Natural killer cell treated with Interleukin-12 subunit alpha and Interleukin-12 subunit beta and Interleukin-15 and Interleukin-18, amount 100 ng/mL, for 72 hours (primary cell): ENCODE measurements at places on chromosomes 7 and 10. TPM values are rescaled to one million over a fixed set of nuclear protein-coding genes. Genes with fewer than 3 reads are reported as not detected.

- DNase-seq, result no peak
Observed at GRCh38 chr10:44809647-44810046, 101.5 kb upstream of the TMEM72 start.

The TIMM23B gene
- total RNA-seq, result 51.8 TPM

DNA sequence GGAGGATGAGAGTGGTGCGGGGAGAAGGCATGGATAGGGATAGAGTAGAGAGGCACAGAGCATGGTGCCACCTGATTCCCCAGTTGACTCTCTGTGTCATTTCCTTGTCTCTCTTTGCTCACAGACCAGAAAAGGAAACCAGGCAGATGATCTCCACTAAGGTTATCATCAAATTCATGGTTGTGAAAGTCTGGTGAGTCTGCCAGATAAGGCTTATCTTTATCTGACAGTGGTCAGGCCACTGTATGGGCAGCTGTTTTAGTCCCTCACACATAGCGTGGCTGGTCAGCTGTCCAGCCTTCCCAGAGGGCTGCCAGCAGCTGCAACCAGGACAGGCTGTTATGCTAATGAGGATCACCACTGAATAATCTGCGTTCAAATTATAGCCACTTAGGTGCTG, 99.0 kb downstream of the ADRA2A start:
- no peak for DNase-seq

- no peak for DNase-seq
Observed at GRCh38 chr10:101014230-101014884, 14.7 kb downstream of the LZTS2 start.

- no peak for DNase-seq
Observed at GRCh38 chr10:48844616-48845015, 95.0 kb downstream of the LRRC18 start.
